ENCODE measurements at places on chromosomes 11 and 22. TPM values are rescaled to one million over a fixed set of nuclear protein-coding genes. Genes with fewer than 3 reads are reported as not detected.

DNA sequence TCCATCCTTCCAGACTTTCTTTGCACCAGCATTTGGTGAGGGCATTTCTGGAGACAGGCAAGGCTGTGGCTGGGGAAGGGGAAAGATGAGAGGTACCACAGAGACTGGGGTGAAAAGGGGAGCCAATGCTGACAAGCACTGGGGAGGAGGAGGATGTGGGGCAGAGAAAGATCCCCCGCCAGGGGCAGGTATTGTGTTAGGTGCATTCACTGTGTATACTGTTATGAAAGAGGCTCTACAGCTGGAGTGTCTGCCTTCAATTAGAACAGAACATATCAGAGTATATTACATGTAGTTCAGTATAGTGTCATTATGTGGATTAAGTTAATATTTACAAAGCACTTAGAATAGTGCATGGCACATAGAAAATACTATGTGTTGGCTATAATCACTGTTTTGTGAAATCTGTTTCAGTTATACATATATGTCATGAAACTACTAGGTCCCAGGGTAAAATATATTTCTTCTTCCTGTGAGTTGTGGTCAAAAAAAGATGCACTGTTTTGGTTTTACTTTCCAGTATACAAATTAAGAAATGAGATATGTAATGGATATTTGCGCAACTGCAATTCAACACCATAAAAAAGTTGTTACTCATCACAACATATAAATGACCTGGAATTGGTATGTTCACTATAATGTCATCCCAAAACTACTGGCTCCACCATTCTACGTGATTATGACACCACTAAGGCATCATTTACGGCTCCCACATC is 8.4 kb downstream of the MSANTD2 start:
- no peak for DNase-seq

The SLC43A3 gene
- total RNA-seq = 95.1 TPM

- DNase-seq = no peak
These were observed 404.3 kb downstream of the JRKL start for GRCh38 chr11:96794152-96794551.

- no peak for DNase-seq
These were observed 4.5 kb upstream of the JAML start for GRCh38 chr11:118229274-118229847.

The ACR gene
- total RNA-seq = 4.5 TPM

The FIBIN gene
- 2.6 TPM for total RNA-seq

The IFITM10 gene
- total RNA-seq = 1.5 TPM

DNA sequence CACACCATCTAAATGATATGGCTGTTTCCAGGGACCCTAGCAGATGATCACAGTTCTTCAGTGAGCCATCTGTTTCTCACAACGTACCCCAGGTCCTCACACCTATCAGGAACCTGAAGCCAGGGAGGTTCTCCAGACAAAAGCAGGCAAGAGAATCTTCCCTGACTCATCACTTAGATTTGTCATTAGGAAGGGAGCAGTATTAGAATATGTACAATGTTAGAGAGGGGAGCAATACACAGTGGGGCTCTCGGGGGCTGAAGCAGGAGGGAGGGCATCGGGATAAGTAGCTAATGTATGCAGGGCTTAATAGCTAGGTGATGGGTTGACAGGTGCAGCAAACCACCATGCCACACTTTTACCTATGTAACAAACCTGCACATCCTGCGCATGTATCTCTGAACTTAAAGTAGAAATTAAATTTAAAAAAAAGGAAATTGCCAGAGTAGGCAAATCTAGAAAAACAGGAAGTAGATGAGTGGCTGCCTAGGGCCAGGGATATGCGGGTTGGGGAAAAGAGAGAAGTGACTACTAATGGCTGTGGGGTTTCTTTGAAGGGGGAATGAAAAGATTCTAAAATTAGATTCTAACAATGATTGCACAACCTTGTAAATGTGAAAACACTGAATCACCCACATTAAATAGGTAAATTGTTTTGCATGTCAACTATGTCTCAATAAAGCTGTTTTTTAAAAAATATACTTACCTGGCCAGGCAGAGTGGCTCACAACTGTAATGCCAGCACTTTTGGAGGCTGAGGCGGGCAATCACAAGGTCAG is 14.4 kb downstream of the C22orf42 start:
- no peak for DNase-seq

The GAL3ST1 gene
- total RNA-seq = not detected

- no peak for DNase-seq
These were observed 33.7 kb upstream of the RAG2 start for GRCh38 chr11:36631774-36632173.

GRCh38 chr11:34855754-34856095 is 60.5 kb downstream of the APIP start:
- no peak for DNase-seq

DNA sequence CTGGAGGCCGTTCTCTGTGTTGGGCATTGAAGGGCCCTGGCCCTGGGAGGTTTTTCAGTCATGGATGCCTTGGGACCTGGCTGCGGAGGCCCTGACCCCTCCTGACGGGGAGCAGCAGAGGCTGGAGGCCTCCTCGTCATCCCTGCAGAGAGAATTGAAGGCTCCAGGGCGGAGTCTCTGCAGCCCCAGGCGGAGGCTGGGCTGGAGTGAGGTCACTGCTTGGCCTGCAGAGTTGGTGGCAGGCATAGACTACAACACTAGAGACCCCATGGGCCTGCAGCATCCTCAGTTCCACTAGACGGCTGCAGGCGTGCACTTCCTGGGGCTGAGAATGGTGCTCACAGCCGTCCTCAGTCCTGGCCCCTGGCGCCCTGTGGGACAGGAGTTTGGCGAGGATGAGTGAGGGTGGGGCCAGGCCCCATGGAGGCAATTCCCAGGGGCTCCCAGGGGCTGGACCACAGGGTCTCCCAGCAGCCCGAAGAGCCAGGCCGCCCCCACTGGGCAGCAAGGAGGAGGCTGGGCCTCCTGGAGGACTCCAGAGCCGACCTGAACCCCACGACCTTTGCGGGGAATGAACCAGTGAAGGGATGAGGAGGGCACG is 1194.9 kb downstream of the BRD1 start:
- no peak for DNase-seq

The SLC25A45 gene
- total RNA-seq = 8.7 TPM

DNA sequence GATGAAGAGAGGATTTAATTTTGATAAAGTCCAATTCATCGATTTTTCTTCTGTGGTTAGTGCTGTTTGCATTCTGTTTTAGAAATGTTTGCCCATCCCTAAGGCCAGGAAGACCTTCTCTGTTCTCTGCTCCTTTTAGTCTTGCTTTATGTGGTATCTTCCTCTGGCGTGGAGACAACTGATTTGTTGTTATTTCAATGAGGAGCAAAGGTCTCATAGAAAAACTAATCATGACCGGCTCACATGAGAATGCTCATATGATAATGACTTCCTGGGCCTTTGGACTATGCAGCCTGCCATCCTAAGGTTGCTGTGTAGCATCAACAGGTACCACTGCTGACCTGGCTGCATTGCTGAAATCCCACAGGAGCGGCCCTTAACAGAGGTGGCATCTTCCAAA is 19.8 kb downstream of the SCGB1A1 start:
- DNase-seq = no peak

The ALDH3B2 gene
- not detected for total RNA-seq

DNA sequence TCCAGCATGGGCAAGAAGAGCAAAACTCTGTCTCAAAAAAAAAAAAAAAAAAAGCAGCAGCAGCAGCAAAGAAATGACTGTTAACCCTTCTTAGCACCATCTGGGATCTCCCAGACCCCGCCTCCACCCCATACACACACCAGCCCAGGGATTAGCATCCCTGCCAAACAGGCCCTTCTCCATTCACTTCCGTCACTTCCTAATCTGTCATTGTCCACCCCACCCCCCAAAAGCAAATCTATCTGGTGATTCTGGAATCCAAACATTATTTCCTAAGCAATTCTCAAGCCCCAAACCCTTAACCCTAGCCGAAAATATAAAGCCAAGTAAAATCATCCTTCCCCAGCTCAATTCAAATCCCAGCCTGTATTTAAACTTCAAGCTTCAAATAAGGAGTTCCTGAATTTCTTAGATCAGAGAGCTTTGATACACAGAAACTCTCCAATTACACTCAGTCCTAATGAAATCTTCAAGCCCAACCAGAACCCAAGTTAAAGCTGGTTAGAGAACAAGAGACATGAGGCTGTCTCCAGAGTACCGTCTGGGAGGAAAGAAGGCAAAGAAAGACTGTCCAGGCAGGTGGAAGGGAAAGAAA is 6.0 kb upstream of the AHNAK start:
- no peak for DNase-seq

The MMP1 gene
- 0.26 TPM for total RNA-seq

DNA sequence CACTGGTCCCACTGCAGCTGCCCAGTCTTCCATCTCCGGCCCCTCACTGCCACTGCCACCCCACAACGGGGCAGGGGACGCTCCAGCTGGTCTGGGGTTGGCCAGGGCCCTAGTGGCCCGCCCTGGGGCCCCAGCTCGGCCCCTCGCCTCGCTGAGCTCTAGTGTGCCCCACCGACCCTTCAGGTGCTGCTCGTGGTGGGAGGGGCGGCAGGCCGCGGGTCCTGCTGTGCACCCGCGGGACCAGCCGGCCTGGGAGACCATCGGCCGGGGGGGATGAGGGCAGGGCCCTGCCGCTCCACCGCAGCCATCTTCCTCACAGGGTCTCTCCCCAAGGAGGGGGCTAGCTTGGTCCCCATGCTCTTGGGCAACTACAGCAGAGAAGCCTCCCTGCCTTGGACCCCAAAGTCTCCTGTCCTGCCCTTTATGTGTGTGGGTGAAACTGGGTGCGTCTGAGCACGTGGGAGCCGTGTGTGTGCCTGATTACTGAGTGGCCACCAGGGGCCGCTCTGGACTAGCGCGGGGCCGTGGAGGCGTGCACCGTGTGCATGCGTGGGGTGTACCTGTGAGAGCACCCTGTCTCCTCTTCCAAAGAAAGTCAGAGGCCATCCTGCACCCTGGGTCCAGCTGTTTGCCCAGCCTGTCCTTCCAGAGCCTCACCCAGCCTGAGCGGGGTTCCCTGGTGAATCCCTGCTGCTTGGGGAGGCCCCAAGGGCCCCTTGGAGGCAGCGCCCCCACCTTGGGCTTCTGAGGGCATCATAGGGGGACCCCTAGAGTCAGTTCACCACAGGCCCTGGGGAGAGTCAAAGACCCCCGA is 6.0 kb upstream of the ACR start:
- peak; percentile 78 for DNase-seq

DNA sequence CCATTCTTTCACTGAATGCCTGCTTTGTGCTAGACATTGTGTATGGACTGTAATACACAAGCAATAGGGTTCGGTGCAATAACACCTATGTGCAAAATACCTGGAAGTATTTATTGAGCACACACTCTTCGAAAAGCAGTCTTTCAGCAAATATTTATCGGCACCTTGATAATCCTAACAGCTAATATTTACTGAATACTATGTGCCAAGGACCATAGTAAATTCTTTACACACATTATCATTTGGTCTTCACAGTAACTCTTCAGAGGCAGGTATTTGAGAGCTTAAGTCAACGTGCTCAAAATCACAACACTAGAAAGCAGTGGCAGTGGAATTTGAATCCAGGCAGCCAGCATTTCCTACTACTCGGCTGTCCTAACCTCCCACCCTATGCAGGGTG is 2.2 kb downstream of the B3GNT6 start:
- no peak for DNase-seq

The OR56B1 gene
- not detected for total RNA-seq

- DNase-seq = peak; percentile 93
These were observed 96.5 kb upstream of the FGF3 start for GRCh38 chr11:69915501-69916250.

GRCh38 chr11:119608781-119609180 is 120.2 kb downstream of the NECTIN1 start:
- no peak for DNase-seq

DNA sequence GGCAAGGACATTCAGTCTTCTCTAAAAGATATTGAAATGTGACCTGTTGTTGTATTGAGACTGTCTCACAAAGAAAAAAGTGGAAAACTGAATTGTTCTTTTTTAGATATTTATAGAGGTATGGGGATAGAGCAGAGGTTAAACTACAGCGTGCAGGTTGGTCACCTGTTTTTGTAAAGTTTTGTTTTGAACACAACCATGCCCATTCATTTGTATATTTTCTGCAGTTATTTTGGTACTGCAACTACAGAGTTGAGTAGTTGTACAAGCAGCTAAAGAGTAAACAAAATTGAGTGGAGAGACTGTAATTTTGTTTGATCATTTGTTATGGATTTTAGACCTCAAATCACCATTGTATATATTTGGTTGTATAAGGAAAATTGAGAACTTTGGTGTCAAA is 11.3 kb downstream of the EED start:
- no peak for DNase-seq

DNA sequence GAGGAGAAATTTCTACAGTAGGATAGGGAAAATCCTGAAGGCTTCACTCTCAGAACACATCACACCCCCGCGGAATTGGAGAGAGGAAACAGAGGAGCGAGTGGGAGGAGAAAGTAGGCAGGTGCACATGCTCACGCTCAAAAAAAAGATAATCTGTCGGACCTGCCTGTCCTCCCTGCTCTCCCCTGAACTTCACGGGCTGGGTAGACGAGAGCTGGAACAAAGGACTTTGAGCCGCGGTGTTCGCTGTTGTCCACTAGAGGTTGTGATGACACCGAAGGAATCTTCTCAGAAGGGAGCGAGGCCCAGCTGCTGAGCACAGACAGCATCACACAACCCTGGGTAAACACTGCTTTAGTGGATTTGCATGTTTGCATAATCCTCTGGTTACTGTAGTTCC is 5.0 kb downstream of the SEZ6L start:
- no peak for DNase-seq

DNA sequence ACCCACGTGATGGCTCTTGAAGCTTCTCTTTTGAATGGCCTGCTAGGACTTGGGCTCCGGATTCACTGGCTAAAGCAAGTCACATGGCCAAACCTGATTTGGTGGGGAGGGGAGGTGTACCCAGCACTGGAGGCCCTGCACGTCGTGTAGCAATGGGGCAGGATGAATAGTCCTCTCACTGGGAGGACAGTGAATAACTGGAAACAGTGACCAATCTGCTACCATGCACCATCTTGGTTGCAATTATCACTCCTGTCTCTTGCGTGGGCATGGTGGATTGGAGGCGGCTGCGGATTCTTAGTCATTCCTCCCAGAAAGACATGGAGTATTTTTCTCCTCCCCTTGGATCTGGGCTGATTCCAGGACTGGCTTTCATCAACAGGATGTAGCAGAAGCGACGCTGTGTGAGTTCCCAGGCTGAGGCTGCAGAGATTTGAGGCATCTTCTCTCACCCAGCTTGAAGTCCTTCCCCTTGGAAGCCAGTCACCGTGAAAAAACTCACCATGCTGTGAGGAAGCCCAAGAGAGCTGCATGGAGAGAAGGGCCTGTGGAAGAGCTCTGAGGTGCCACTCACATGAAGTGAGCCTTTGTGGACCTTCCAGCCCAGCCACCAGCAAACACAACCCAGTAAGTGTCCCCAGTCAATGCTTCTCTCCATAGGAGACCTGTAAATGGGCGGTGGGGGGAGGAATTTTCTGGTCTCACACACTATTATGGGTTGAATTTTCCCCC is 70.4 kb downstream of the IGLL1 start:
- no peak for DNase-seq

The CHRNA10 gene
- total RNA-seq = 1.3 TPM

The OR2AT4 gene
- total RNA-seq = not detected

- DNase-seq = peak; percentile 68
These were observed 1.4 kb upstream of the FTH1 start for GRCh38 chr11:61968758-61969390.

- no peak for DNase-seq
These were observed 1.7 kb upstream of the LINC01488 start for GRCh38 chr11:69479591-69480271.

- no peak for DNase-seq
These were observed 5.2 kb upstream of the STT3A start for GRCh38 chr11:125587480-125587879.

The SOX6 gene
- total RNA-seq = 4.5 TPM

The ENTHD1 gene
- total RNA-seq = not detected

The OR4D5 gene
- total RNA-seq = not detected

Data from mesenteric fat pad (tissue), 1 donor.